ENCODE measurements at places on chromosomes 2 and 18.

- DNase-seq, result no peak
These were observed 39.5 kb upstream of the FIGN start for GRCh38 chr2:163775304-163775703.

- no peak for DNase-seq
These were observed 488.9 kb upstream of the SOX11 start for GRCh38 chr2:5203134-5203755.

DNA sequence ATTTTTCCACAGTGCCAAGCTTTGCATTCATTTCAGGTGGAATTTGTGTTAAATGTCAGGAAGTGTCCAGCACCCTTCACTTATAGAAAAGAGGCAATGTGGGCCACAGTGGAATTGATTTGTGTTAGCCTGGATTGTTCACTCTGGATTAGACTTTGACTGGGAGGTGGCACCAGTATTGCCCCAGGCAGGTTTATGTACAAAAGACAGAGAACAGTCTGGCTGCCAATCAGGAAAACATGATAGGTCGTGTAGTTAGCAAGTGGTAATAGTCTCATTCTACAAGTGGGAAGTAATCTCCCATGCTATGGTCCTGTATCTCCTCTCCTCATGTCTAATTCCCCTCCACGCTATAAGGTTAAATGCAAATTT lies 45.6 kb downstream of the RAB27B start:
- no peak for DNase-seq

GRCh38 chr2:200585730-200586643 lies at the start of gene AOX1:
Gene AOX1, plus strand, starts transcription at chr2:200586014. Its CDS starts 95 bp downstream, at chr2:200586109.
- DNase-seq, result no peak

DNA sequence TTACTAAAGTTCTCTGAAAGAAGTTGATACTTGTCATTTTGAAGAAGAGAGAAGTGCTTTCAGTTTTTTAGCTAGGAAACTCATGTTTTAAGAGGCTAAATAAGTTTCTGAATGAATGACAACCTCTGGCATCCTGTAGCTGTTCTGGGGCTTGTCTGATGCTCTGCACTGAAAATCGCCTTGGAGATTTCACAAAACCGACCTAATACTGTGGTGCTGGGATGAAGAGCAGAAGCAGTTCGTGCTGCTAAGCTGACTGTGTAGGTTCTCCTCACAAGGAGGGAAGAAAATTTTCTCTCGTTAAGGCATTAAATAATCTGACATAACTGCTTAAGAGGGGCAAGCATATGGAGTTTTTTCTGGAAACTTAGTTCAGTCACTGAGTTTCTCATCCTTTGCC lies 193.2 kb downstream of the LTBP1 start:
- DNase-seq, result no peak

DNA sequence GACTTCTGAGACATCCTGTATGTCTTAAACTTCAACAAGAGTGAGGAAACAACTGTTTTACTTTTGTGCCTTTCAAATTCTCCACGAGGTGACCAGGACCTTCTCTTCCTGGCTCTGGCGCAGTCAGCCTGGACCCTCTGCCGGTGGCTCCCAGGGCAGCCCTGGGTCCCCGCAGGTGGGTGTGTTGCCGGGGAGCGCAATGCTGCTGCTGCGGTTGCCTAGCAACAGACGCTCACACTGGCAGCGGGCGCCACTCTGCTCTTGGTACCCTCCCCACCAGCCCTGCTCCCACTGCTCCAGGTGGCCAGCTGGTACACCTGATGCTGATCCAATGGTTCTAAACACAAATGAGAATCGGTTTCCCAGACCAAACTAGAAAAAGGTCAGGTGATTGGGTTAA lies 58.7 kb downstream of the GNAL start:
- no peak for DNase-seq

GRCh38 chr2:101559551-101559950 lies 84.6 kb upstream of the RFX8 start:
- DNase-seq, result no peak

GRCh38 chr2:121008975-121009374 lies 273.3 kb downstream of the GLI2 start:
- no peak for DNase-seq

DNA sequence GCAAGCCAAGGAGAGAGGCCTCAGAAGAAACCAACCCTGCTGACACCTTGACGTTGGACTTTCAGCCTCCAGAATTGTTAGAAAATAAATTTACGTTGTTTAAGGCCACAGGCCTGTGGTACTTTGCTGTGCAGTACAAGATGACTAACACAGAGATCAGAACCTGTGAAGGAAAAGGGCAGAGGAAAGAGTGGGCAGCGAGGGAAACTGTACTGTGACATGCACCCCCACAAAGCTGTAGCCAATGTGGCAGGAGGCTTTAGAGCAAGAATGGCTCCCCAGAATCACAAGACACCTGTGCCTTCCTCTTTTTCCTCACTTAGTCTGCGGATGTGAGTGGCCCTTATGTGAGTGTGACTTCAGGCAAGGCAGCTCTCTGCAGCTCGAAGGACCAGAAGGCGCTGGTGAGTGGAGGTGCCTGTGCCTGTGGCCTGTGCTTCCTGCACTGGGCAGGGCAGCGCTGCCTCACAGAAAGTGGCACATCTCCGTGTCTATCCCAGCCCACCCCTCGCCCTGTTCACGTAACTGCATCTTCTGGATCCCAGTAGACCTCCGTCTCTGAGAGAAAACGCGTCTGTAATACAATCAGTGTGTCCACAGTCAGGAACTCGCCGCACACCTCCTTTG lies 89.5 kb downstream of the MRPS9 start:
- DNase-seq, result no peak

GRCh38 chr2:10397297-10397875 lies 50.7 kb downstream of the ODC1 start:
- DNase-seq, result no peak

DNA sequence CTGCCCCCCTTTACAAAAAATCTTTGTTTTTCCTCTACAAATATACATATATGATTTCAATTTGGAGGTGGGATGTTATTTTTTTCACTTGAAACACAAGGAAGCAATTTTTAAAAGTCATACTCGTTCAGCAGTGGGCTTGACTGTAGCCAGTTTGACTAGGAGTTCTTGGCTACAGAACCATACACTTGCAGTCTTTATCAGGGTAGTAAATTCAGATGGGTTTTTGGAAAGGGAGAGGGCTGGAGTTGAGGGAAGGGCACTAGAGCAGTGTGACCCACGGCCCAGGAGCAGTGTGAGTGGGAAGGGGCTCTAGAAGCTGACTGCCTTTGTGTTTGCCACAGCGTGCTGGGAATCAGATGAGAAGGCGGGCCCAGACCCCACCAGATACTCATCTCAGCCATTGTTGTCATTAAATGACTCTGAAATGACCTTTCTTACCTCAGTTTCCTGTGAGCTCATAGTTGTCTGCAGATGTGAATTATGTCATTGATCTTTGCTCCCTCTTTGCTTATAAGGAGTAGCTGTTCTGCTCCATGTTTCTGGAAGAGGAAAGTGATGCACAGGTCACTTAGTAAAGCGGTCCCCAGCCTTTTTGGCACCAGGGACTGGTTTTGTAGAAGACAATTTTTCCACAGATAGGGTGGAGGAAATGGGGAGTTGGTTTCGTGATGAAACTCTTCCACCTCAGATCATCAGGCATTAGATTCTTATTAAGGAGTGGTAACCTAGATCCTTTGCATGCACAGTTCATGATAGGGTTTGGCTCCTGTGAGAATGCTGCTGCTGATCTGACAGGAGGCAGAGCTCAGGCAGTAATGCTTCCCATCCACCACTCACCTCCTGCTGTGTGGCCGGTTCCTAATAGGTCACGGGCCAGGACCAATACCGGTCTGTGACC lies 116.8 kb downstream of the SPTBN1 start:
- DNase-seq, result no peak

GRCh38 chr2:70094978-70095719 lies 7.9 kb downstream of the PCBP1 start:
- DNase-seq, result no peak

DNA sequence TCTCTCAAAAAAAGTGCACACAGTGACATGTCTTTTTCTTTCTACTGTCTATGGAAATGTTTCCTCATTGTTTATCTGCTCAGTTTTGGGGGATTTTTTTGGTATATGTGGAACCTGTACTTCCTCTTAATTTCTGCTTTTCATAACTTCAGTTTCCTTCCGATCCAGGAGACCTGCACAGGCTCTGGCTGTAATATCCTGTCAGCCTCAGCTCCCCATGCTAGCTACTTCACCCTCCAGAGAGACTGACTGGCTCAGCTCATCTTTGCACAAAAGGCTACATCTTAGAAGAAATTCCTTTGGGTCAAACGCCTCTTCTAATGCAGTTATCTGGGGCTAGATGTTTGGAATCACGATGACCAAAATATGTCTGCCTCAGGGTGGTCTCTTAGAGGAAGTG lies 378.4 kb downstream of the RND3 start:
- no peak for DNase-seq

DNA sequence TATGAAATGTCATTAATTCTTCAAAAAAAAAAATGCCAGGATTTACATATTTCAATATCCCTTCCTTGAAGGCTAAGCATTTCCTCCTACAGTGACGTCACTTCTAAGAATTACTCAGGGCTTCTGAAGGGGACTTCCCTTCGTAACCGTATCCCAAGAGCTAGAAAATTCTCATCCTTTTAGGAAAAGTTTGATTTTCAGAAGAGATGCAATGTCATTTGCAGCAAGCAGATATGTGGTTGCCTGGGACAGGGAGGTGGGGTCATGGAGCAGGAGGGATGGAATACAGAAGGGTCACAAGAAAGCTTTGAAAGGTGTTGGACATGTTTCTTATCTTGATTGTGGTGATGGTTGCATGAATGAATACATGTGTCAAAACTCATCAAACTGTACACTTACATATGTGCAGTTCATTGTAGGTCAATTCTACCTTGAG lies 97.0 kb upstream of the ATL2 start:
- no peak for DNase-seq

GRCh38 chr2:11097038-11097720 lies 58.1 kb upstream of the SLC66A3 start:
- no peak for DNase-seq

GRCh38 chr2:100260712-100261620 lies 61.3 kb downstream of the LONRF2 start:
- DNase-seq, result no peak

DNA sequence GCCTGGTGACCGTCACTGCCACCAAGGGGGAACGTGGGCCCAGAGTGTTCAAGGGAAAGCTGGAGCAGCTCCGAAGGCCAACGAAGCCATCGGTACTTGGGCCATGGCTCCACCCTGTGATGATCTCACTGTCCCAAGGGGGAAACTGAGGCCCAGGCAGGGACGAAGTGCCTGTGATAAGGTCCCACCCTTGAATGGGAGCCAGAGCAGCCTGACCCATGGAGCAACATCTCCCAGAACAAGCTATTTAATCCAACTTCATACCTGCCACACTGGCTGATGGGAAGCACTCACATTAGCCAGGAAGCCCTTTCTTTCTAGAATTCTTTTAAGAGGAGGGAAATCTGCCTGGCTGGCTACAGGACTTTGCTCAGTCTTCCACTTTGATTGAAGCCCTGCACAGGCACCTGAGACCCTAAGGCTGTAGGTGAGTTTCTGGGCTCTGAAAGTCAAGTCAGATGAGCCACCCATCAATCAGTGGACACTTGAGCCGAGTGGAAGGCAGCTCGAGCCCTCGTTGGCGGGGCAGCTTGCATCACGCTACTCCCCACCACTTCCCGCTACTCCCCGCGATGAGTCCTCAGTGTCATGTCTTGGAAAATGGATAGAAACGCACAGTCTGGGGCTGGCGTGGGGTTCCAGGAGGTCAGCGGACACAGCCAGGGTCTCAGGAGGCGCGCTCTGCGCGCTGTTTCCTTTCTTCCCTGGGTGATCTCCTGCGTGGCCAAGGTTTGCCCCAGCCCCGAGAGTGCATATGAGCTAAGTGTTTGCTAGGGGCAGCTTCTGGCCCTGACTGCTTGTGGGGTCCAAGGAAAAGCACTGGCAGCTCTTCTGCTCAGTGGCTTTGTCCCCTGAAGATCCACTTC lies 2.5 kb upstream of the HS6ST1 start:
- DNase-seq, result no peak

- DNase-seq, result no peak
These were observed 551.3 kb upstream of the RAB6C start for GRCh38 chr2:129428086-129428660.

DNA sequence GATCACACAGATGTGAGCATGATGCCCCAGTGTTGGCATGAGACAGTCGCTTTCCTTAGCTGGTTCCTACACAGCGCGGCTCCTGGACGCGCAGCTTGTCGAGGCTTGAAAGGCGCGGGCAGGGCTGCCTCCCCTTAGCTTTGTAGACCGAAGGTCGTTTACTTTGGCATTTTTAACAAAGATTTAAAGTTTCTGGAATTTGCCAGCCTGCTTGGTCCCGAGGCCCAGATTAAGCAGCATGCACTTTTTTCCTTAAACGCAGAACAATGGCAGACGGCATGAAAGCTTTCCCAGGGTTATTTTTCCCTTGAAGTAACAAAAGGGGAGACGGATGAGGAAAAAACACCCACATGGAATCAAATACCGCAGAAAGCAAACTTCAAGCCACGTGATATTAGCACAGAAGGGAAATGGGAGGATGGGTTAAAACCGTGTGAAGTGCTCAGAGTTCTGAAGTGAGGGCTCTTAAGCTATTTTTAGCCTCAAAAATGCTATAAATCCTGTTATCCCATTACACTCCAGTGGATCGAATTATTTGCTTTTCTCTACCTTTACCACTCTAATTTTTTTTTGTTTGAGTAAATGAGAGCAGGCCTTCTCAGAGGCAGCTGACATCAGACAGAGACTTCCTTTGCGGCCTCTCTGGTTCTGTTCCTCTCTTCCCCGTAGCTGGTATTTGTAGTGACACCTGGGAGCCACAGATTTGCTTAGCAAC lies 55.7 kb downstream of the NPAS2 start:
- no peak for DNase-seq

DNA sequence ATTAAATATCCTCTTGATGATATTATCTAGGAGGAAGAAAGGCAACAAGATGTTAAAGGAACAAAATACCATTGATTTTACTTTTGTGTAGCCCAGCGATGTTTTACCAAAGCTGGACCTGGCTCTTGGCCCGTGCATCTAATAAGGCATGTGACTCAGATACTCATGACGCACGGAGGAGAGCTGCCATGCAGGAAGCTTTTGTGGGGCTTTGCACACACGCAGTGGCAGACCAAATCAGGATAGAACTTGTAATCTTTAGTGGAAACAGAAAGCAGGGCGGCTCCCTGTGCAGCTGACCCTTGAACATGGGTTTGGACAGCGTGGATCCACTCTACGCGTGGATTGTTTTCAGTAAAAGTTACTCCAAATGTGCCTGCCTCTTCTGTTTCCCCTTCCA lies 190.0 kb downstream of the NAPG start:
- no peak for DNase-seq

GRCh38 chr2:189076572-189076971 lies 102.4 kb downstream of the COL3A1 start:
- DNase-seq, result no peak

GRCh38 chr2:32632089-32632488 lies 4.2 kb downstream of the TTC27 start:
- DNase-seq, result no peak

DNA sequence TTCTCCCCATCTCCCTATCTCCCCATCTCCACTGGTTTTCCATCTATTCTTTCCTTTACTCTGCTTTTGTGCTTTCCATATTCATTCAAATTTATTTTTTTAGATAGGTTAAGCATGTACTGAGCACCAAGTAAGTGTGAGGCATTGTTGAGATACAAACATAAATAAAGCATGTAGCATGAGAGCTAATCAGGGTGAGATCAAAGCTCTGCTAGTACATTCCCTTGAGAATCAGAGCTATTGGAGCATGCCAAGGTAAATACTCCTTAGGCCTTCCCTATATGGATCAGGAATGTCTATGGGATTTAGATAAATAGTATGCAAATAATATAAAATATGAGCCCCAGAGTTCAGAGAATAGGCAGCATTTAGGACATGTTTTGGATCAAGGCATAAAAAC lies 25.3 kb downstream of the BABAM2 start:
- no peak for DNase-seq

Measured in activated T-helper 1 cell treated with anti-CD3 and anti-CD28 coated beads, Interleukin-2, amount 50 U/mL, for 16 hours (primary cell).